Stimulated activated CD4-positive, alpha-beta T cell treated with anti-CD3 and anti-CD28 coated beads, Interleukin-15, amount 100 ng/mL, for 1 hour (primary cell): ENCODE measurements at places on chromosomes 12 and 14.

DNA sequence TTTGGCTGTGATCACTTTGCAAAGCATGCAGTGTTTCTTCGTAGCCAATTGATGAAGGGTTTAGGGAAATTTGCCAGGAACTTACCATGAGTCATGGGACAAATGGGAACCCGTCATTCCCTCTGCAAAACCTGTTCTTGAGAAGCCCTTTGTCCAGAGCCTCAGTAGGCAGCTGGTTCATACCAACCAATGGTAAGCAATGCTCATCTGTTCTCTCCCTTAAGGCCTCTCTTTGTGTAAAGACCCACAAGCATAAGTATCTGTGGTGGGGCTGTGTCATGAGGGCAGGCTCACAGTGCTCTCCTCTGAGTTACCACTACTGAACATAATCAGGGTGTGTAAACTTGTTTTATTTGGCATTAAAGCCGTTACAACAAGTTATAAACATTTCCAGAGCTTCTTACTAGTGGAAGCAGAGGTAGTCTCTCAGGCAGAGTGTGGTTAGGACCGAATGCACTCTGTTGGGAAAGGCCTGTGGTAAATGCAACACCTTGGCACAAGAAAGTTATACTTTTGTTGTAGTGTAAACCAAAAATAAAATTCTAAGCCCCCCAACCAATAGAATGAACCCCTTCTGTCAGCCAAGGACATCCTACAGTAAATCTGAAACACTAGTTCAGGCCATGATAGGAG lies 119.8 kb downstream of the SINHCAF start:
- DNase-seq = no peak

- no peak for DNase-seq
These were observed 89.2 kb downstream of the DICER1 start for GRCh38 chr14:95068080-95068479.

DNA sequence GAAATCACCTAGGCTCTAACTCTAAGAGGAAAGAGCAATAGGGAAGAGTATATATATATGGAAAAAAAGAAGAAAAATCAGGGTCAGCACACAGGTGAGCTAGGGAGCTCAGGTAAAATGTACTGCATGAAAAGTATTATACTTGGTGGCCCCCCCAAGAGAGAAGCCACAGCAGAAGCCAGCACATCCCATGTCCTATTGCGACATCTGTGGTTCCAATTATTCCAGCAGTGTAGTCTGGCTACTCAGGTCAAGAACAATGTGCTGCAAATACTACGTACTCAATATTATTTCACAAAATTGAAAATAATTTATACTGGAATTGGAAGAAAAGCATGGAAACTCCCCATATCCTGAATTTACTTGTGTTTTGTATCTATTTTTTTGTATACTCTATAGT lies 85.5 kb downstream of the CEP83 start:
- no peak for DNase-seq

- no peak for DNase-seq
These were observed 160.2 kb downstream of the KICS2 start for GRCh38 chr12:64061868-64062375.

DNA sequence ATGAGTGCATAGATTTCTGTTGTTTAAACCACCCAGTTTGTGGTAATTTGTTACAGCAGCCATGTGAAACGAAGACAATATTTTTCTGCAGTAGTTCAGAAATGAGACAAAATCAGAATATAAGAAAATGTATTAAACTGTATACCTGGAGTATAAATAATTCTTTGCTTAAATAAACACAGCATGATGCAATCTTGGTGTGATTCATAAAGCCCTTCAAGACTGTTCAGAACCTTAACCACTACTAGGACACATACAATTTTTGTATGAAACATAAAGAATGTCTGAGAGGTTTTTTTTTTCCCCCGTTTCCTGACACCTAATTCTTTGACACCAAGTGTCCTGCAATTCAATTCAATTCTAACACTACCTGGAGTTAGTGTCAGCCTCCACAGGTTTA lies 10.5 kb downstream of the C12orf75 start:
- no peak for DNase-seq

DNA sequence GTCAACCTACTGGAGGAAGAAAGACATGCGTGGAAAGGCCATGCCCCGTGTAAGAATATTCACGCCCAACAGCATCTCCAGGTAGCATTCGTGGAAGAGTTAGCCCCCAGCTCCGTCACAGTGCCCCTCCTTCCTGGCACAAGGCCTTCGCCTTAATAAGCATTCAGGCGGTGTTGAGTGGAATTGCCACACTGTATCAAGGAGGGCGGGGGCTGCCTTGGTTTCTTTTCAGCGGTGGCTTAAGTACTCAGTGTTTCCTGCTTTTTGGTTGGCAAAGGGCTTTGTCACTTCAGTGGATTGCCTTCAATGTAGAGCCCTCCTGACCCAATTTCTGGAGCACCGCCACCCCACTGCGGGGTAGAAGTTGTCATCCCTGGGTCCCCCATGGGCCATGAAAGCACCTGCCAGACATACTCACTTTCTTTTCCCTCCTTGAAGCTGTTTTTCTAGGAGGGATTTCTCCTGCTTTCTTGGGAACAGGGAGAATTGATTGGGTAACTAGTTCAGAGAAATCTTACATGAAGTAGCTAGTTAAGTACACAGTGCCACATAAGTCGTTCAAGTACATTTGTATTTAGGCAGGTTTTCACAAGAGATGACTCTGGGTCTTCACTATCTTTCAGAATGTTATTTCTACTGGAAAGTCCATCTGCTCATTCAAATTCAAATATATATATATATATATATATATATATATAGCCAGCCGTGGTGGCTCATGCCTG lies 65.5 kb upstream of the STON2 start:
- DNase-seq = no peak

GRCh38 chr14:21309238-21309636 lies 29.4 kb downstream of the RPGRIP1 start:
- no peak for DNase-seq

DNA sequence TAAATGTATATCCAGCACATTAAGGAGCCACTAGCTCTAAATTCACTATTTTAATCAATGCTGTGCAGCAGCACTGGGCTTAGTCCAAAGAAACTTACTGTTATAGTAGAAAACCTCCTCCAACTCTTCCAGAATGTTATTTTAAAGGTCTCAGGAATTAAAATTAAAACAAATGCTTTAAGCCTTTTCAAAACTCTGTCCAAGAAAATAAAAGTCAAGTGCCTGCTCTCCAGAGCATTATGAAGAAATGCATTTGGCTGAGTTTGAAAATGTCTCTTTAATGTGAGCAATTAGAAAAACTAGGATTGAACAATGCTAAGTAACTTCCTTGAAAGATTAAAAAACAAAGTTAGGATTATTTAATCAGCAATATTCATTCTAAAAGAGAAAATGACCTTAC lies 322.4 kb upstream of the DCN start:
- no peak for DNase-seq

GRCh38 chr14:68652433-68652690 lies 140.5 kb downstream of the ZFP36L1 start:
- no peak for DNase-seq

DNA sequence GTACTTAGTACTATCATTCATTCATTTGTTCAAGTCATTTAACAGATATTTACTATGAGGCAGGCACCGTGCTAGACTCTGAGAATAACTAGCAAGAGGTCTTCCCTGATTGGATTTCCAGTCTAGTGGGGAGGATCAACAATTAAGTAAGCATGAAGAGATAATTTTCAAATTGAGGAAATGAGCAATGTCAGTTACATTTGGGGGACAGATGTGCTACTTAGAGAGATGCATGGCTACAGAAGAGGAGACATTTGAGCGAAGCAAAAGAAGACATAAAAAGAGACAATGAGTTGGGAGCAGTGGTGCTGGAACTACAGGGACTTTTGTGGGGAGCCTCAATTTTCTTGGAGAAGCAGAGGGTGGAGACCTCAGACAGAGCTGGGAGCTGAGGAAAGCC lies 7.7 kb downstream of the KCNA5 start:
- no peak for DNase-seq

- DNase-seq = no peak
These were observed 328.7 kb downstream of the RPL10L start for GRCh38 chr14:46322730-46323403.

DNA sequence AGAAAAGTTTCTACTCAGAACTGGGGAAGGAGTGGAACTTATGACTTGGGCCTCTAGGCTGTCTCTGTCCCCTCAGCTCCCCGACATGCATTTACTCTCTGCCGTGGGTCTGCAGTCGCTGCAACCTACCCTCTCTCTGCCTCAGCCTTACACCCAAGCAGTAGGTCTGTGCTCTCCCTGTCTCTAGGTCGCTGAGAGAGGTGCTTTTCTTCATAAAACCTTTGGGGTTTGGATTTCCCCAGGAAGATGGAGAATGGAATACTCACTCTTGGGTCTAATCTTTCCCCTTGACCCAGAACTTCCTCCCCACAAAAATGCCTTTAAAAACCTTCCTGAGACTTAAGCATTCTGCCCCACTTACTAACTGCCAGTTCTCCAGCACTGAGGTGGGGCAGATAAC lies 12.9 kb downstream of the GPR84 start:
- DNase-seq = no peak

GRCh38 chr12:78700565-78700964 lies 164.0 kb upstream of the SYT1 start:
- no peak for DNase-seq

GRCh38 chr12:89710873-89711750 lies 2.5 kb upstream of the ATP2B1 start:
- no peak for DNase-seq

GRCh38 chr14:69703047-69704039 lies 63.6 kb upstream of the SRSF5 start:
- DNase-seq = no peak

- no peak for DNase-seq
These were observed 133.0 kb downstream of the PAWR start for GRCh38 chr12:79557690-79558315.

DNA sequence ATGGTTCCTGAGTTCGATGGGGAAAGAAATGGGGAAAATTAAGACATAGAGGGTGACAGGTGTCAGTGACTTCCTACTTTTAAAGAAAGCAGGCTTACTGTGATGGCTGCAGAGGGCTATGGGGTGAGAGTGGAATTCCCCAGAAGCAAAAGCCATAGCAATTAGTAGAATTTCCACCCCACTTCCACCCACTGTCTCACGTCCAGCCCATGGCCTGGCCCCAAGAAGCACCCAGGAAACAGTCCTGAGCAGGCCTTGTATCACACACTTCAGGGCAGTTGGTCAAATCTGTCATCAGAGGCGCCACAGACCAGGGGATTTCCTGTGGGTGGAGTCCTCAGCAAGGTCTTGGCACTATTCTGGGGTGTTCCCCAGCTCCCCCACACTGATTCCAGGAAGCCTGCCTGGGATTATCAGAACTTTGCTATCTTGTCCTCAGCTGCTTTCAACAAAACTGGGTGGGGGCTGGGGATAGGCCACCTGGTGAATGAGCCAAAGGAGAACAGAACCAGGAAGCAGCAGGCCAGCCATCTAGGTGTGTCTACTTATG lies 120.1 kb upstream of the CCND2 start:
- peak; percentile 40 for DNase-seq

GRCh38 chr12:104519190-104520019 lies 62.7 kb downstream of the CHST11 start:
- no peak for DNase-seq

DNA sequence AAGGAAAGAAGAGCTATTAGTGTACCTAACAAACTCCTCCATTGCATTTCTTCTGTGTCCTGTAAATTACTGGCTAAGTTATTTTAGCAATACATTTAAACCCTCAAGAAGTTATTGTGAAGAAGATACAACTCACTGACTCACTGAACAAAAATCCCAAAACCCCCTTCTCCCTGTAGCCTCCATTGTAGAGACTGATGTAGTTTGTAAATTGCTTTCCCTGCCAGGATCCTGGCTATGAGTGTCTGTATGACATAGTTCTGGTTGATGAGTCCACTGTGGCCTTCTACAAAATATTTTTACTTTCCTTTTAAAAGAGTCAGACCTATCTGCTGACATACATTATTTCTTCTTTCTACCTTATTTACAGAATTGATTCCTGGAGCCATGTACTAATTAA lies 155.6 kb downstream of the SLC6A15 start:
- DNase-seq = no peak

- no peak for DNase-seq
These were observed 13.1 kb upstream of the ANP32D start for GRCh38 chr12:48459259-48459658.

DNA sequence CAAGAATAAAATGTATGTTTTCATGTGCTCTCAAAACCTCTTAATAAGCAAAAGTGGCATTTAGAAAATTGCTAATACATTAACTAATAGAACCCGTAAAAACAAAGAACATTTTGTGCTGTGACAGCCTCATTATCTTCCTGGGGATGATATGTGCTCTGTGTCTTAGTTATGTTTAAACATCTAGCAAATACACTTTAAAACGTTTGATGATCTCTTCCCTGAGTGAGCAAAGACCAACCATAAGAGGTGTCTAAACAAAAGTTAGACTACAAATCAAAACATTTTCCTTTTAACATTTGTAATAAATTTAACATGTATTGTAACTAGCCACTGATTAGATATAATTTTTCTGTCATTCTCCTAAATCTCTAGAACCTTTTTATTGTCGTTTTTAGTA lies 95.8 kb downstream of the SOX5 start:
- no peak for DNase-seq

GRCh38 chr14:70713511-70713916 lies 71.8 kb downstream of the TTC9 start:
- no peak for DNase-seq

DNA sequence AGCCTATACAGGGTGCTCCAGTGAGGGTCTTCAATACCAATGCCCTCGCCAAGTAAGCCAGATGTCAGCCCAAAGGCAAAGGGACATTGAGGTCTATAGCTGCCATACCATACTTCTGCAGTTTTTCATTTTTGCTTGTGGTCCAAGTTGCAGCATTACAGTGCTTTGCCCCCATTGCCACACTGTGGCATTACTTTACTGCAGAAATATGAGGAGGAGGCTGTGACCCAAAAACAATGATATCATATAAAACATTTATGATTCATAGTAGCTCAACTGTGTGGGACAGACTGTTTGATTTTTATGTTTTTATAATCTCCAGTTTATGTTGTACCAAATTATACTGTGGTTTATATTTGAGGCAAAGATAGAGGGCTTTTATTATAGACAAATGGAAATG lies 64.1 kb downstream of the KIAA0586 start:
- no peak for DNase-seq

DNA sequence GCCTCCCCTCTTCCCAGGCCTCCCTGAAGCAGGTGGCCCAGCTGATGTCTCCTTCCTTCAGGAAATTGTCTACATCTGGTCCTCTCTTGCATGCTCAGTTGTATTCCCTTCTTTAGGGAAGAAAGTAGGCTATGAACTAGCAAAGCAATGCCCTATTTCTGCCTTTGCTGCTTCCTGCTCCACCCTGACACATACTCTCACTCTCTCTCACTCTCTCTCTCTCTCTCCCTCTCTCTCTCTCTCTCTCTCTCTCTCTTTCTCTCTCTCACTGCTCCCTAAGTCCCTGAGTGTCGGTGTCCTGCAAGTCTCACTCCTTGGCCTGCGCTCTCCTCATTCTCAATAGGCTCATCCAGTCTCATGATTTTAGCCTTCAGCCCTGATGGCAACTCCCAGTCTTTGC lies 19.4 kb upstream of the PARP11 start:
- DNase-seq = no peak

GRCh38 chr14:102182190-102182589 lies 42.5 kb downstream of the WDR20 start:
- DNase-seq = no peak

GRCh38 chr12:97452230-97452629 lies 10.4 kb upstream of the RMST start:
- no peak for DNase-seq

GRCh38 chr12:18752947-18753346 lies 15.0 kb downstream of the CAPZA3 start:
- DNase-seq = no peak
